ENCODE measurements at places on chromosomes 7 and 10.

GRCh38 chr7:11758627-11759111 lies 73.3 kb downstream of the THSD7A start:
- no peak for DNase-seq

- peak; percentile 7 for DNase-seq
These were observed 64.1 kb downstream of the DOCK1 start for GRCh38 chr10:126969310-126969709.

GRCh38 chr7:12601302-12601869 lies 30.9 kb downstream of the SCIN start:
- no peak for DNase-seq

- DNase-seq, result no peak
These were observed 143.2 kb downstream of the NRCAM start for GRCh38 chr7:108313086-108313485.

DNA sequence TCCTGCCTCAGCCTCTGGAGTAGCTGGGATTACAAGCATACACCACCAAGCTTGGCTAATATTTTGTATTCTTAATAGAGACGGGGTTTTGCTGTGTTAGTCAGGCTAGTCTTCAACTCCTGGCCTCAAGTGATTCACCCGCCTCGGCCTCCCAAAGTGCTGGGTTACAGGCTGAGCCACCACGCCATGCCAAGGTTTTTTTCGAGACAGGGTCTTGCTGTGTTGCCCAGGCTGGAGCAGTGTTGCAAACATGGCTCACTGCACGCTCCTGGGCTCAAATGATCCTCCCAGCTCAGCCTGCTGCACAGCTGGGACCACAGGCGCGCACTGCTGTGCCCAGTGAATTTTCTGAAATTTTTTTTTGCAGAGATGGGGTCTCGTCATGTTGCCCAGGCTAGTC lies 3.3 kb upstream of the SEC31B start:
- DNase-seq, result peak; percentile 45

DNA sequence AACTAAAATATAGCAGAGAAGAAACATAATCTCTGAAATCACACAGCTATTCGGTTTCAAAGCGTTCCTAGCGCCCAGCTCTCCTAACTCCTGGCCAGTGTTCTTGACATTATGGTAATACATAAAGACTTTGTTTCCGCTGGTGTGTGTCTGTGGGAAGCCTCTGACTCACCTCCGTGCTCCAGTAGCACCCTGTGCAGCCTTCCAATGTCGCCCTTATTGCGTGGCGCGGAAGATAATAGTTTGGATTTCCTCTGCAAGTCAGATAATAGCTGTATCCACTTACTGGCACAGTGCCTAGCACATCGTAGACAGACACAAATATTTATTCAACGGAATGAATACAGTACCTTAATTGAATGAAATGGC lies 570 bp downstream of the BMS1 start:
- DNase-seq, result peak; percentile 86

Data from brain microvascular endothelial cell (primary cell).